ENCODE measurements at places on chromosomes 5 and 9. TPM values are rescaled to one million over a fixed set of nuclear protein-coding genes. Genes with fewer than 3 reads are reported as not detected.

The SCGB3A1 gene
- total RNA-seq: not detected

The IRX2 gene
- 60.7 TPM for total RNA-seq

The NR3C1 gene
- total RNA-seq: 2.3 TPM

The BSPRY gene
- not detected for total RNA-seq

The SYNPO gene
- total RNA-seq: 16.1 TPM

The EIF4E1B gene
- total RNA-seq: not detected

The GPR151 gene
- total RNA-seq: not detected

The NIM1K gene
- total RNA-seq: 10.5 TPM

The ANKRD55 gene
- total RNA-seq: not detected
